Nephron progenitor cell (in vitro differentiated cells): ENCODE measurements at places on chromosomes 3 and 15.
A peak's percentile ranks its signal among the peaks of the same experiment; 100 is the strongest.

- peak; percentile 10 for DNase-seq
These were observed 766.8 kb downstream of the TBL1XR1 start for GRCh38 chr3:176430244-176431037.

- DNase-seq, result no peak
These were observed 400.0 kb upstream of the PPP2R3A start for GRCh38 chr3:135565546-135565945.

GRCh38 chr3:47877719-47878118, 74.8 kb downstream of the DHX30 start:
- no peak for DNase-seq

GRCh38 chr15:88247914-88248313, 8.6 kb downstream of the NTRK3 start:
- DNase-seq, result no peak

GRCh38 chr15:63075015-63075983, 32.8 kb downstream of the TPM1 start:
- DNase-seq, result no peak

DNA sequence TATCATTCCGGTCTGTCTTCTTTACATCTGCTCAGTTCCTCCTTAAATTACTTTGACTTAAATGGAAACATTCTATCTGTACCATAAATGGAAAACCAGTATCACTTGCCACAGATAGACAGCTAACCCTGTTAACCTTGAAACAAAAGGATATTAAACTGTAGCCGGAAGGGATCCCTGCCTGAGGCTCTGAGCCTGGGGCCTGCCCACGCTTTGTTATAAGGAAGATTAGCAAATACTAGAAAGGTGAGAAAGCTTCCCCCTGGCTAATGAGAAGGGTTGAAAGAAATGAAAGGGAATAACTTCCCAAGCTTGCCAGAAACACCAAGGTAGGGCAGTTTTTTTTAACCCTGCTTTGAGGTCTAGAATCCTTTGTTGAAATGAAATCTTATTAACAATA, 927.6 kb downstream of the FHIT start:
- no peak for DNase-seq

DNA sequence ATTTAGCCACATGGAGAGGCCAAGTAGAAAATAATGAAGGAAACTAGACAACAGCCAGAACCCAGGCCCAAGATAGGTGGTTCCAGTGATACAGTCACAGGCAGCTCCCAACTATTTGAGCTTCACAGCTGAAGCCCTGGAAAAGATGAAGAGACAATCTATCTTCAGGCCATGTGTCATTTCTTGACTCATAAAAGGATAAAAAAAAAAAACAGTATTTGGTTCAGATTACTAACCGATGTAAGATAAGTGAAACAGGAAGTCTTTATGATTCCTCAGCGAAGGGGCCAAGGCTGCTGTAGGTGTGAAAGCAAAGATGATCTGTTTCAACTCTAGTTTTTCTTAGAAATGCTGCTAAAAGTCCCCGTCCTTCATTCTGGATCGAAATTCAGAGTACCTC, 394.6 kb downstream of the ZNF385D start:
- DNase-seq, result no peak

DNA sequence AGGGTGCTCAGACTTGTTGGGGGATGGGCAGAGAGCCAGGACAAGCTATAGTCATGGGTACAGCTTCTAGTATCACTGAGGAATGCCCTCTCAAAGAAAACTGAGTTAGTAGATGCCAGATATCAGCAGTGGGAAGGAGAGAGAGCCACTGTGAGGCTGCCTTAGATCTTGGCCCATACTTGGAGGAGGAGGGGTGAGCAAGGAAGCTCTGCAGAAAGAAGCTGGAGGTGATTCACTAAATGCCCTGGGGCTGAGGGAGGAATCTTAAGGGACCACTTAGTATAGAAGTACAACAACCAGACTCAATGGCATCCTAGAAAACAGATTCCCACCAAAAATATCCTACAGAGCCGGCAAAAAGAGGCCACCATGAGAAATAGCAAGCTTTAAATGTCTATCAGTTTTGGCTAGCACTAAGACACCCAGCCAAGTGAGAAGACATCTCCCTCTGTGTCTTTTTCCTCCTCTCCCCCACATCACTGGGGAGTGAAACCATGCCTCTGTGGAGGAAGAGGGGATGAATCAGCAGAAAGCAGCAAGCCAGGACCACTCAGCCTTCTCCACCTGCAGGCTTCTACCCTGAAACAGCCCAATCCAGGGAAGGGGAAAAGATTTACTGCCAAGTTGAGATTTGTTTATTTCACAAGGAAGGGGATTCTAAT, 282.5 kb upstream of the STT3B start:
- DNase-seq, result no peak

- DNase-seq, result no peak
These were observed 12.8 kb downstream of the VGLL3 start for GRCh38 chr3:86978111-86978551.

- no peak for DNase-seq
These were observed 18.3 kb downstream of the TMED3 start for GRCh38 chr15:79329171-79329611.

DNA sequence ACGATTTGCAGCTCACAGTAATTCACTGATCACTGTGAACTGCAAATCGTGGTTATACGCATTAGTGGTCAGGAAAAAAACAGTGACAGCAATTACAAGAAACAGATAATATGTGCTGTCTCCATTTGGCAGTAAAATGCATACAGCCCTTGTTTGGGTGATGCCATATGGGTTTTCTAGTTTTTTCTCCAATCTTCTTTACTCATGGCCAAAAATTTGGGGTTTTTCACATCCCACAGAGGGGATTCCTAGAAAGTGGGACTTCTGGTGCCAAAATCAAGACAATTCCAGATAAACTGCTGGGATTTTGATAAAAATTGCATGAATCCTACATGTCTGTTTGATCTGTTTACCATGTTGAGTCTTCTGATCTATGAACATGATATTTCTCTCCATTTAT, 15.6 kb downstream of the NDN start:
- no peak for DNase-seq

GRCh38 chr15:97146929-97147870, 813.3 kb upstream of the ARRDC4 start:
- DNase-seq, result no peak

GRCh38 chr15:77759896-77760592, 127.3 kb upstream of the LINGO1 start:
- no peak for DNase-seq

DNA sequence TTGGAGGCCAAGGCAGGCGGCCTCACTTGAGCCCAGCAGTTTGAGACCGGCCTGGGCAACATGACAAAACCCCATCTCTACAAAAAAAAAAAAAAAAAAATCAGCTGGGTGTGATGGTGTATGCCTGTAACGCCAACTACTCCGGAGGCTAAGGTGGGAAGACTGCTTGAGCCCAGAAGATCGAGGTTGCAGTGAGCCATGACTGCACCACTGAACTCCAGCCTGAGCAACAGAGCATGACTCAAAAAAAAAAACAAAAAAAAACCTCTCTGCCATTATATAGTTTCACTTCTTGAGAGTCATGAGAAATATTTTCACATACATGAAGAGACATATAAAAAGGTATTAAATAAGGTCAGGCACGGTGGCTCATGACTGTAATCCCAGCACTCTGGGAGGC, 45.9 kb upstream of the CP start:
- no peak for DNase-seq
